Left renal cortex interstitium (tissue), 4 donors: ENCODE measurements at places on chromosomes 3 and 15.

- no peak for DNase-seq
Observed at GRCh38 chr15:69380100-69380725, 33.9 kb upstream of the KIF23 start.

GRCh38 chr3:50687127-50687751 lies 12.5 kb downstream of the DOCK3 start:
- DNase-seq, result no peak

GRCh38 chr3:42865256-42865655 lies 10.4 kb downstream of the CYP8B1 start:
- DNase-seq, result no peak

DNA sequence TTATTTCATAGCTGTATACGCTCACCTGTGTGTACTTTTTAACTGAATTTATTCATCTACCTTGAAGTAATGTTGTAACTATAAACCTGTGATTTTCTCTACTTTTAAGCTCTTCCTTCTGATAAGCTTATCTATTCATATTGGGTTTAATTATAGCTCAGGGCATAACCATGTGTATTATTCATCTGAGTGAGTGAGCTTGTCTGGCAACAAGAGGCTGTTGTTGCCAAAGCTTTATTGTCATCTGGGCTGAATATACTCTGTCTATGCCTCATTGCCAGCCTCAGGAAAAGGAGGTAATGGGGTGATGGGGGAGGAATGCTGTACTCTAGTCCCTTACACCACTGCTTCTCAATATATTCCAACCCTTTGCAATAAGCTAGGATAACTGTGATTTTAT lies 292.4 kb downstream of the UBE2E2 start:
- no peak for DNase-seq

DNA sequence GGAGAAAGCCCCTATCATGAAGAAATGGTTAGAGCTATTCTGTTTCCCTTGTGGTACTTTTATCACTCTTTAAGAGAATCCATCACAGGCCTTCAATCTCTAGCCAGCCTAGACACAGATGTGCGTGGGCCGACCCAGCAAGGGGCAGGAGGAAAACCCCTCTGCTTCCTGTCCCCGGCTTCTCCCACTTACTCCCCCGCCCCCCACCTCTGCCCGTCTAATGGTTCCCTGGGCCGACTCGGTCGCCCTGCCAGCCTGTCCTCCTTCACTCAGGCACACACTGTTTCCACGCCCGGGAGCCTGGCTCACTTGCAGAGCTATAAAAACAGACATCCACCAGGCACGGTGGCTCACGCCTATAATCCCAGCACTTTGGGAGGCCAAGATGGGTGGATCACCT lies 58.3 kb upstream of the TFRC start:
- no peak for DNase-seq

- no peak for DNase-seq
Observed at GRCh38 chr15:29774900-29775299, 47.4 kb downstream of the TJP1 start.

DNA sequence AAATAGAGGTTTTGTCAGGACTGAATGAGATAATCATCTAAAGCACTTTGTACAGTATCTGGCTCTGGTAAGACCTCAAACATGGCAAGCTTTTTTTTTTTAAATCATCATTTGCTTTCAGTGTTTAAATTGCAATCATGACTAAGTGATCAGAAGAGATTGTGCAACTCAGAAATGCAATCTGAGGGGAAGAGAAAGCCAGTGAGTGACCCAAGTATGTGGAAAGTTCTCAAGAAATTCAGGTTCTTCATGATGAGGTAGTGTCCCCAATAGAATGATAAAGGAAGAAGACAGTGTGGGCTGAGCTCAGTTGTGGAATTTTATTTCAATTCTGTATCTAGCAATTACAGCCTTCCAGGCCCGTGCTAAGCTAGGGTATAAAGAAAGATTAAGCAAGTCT lies 132.2 kb upstream of the TBC1D5 start:
- DNase-seq, result no peak

- no peak for DNase-seq
Observed at GRCh38 chr3:171972871-171973348, 66.5 kb upstream of the FNDC3B start.

GRCh38 chr3:9146367-9147071 lies 102.9 kb downstream of the SRGAP3 start:
- no peak for DNase-seq

DNA sequence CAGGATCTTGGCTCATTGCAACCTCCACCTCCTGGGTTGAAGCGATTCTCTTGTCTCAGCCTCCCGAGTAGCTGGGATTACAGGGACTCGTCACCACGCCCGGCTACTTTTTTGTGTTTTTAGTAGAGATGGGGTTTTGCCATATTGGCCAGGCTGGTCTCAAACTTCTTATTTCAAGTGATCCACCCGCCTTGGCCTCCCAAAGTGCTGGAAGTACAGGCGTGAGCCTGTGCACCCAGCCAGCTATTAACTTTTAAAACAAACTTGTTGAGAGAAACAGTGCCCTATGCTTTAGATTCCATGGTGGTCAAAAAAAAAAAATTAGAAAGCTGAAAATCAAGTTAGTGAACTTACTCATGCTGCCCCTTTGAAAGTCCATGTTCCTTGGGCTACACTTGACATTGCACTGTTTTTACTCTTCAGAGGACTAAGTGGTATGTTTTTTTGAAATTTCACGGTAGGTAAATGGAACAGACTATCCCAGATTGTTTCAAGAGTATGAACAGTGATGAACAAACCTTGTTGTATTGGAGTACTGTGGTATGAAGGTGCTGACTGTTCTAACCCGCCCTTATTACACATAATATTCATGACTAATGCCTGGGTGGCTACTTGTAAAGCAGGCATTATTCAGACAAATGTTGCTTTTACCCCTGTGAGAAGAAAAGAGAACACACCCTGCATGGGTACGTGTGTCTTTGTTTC lies 206.9 kb downstream of the KLHL25 start:
- no peak for DNase-seq

DNA sequence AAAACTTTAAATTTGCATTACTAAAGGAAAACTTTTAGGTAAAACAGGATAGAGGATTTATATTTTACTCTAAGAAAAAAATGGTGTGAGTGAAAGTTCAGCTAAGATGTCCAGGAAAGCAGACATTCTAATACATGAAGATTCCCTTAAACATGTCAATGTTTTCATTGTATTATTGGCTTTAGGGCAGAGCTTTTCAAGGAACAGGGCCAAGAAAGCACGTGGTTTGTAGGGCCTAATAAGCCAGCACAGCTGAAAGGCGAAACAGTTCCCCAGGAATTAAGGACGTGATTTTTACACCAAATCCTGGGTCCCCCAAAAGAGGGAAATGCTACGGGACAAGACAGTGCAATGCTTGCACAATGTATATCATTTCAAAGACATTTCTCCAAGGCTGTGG lies 48.6 kb upstream of the MKRN3 start:
- no peak for DNase-seq
